Myocyte (in vitro differentiated cells): ENCODE measurements at places on chromosomes 5 and 9. TPM values are rescaled to one million over a fixed set of nuclear protein-coding genes. Genes with fewer than 3 reads are reported as not detected.

DNA sequence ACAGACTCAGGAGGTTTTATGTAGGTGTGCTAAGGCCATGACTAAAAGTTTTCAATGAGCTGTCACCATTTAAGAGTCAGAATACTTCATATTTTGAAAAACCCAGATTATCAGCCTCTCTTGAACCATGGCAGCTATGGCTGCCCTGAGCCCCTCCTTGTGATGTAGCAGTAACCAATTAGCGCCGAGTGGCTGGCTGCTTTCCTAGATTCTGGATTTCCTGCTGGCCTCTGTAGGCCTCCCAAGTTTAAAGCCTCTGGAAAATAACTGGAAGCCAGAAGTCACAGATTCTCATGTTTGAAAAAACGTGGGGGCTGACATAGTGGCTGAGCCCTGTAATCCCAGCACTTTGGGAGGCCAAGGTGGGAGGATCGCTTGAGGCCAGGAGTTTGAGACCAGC is 25.5 kb downstream of the DAB2IP start:
- no peak for DNase-seq

GRCh38 chr9:129270903-129271431 is 92.9 kb upstream of the IER5L start:
- peak; percentile 86 for DNase-seq

DNA sequence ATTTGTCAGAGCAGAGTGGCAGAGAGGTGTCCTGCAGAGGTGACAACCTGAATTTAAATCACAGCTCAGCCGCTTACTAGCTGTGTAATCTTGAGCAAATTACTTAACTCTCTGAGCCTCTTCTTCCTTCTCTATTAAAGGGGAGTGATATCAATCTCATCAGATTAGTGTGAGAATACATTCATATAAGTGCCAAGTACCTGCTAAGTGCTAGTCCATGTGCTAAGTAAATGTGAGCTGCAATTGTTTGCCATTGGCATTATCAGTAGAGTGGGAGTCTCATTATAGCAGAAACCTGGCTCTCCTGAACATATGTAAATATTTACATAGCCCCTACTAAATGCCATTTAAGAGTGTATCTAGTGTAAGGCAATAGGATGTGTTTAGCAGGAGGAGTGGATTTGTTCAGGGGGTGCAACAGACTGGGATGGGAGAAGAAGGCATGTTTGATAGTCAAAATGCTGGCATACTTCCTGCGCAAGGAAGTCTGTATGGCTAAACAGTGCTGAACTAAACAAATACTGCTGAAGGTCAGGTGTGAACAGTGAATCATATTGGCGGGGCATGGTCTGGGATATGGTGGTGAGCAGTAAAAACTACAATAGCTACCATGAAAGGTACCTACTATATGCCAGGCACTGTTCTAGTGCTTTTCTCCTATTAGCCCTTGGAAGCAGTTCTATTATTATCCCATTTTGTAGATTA is 74.5 kb downstream of the F2RL2 start:
- no peak for DNase-seq

- DNase-seq = peak; percentile 29
Observed at GRCh38 chr5:100762108-100762507, 141.0 kb downstream of the ST8SIA4 start.

DNA sequence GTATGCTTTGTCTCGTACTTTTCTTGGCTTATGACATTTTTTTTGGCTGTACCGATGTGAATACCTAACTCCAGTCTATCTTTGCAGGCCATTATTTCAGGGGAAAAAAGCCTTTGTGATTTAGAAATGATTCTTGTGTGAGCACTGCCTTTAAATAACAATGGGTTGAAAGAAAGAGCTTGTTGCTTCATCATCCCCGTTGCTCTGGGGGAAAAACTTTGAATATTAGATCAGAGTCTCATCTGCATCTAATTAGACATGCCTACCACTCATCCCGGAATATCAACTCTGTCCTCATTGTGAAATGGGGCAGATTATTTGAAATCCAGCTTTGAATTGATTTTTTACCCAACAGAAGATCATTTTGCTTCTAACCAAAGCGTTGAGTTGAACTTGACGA is 13.5 kb downstream of the CXCL14 start:
- DNase-seq = no peak

DNA sequence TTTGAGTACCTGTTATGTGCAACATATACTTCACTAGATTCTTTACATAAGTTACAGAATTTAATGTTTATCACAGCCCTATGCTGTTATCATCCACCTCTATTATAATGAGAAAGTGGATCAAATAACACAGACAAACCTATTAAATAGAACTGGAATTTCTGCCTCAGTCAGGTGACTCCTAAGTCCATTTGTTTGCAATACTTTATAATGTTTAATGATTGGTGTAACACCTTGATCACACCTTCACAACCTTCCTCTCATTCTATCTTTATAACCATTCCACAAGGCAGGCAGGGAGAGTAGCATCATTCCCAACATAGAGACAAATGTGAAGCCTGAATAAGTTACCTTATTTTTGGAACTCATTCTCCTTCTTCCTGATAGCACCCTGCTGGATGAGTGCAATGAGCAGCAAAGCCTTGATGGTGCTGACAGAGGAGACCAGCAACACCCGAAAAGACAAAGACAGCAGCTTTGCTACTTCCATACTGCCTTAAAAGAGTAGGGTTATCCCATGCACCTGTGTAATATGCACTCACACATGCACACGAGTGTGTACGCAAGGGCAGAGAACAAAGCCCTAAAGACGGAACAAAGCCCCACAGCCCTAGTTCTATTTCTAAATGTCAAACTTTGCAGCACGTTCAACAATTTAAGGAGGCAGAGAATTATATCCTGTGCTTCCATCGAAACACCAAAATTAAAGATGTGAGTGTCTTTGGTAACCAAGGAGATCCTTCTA is 30.5 kb downstream of the SERINC5 start:
- DNase-seq = no peak

DNA sequence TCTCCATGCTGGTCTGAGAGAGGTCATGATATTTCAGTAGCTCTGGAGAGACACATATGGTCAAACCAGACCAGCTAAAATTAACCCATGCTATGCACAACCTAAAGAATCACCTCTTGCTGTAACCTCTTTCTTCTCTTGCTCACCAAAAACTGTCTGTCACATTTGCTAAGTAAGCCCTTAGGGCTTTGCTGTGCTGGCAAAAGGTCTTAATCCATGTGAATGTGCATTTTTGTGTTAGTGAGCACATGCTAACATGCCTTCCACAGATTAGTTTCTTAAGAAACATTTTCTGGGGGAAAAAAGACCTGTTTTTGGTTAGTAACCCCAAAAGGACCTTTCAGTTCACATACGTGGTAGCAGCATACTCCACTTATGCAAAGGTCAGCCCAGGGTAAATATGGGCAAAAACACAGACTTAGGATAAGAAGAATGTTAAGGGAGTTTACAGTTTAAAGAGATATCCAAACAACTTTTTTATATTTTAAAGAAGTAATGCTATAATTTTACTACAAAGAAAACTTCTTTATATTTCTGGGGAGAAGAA is 124.2 kb upstream of the CCDC152 start:
- DNase-seq = no peak

- no peak for DNase-seq
Observed at GRCh38 chr5:129135633-129136032, 41.1 kb downstream of the ISOC1 start.

- no peak for DNase-seq
Observed at GRCh38 chr9:13962006-13962405, 351.9 kb downstream of the NFIB start.

DNA sequence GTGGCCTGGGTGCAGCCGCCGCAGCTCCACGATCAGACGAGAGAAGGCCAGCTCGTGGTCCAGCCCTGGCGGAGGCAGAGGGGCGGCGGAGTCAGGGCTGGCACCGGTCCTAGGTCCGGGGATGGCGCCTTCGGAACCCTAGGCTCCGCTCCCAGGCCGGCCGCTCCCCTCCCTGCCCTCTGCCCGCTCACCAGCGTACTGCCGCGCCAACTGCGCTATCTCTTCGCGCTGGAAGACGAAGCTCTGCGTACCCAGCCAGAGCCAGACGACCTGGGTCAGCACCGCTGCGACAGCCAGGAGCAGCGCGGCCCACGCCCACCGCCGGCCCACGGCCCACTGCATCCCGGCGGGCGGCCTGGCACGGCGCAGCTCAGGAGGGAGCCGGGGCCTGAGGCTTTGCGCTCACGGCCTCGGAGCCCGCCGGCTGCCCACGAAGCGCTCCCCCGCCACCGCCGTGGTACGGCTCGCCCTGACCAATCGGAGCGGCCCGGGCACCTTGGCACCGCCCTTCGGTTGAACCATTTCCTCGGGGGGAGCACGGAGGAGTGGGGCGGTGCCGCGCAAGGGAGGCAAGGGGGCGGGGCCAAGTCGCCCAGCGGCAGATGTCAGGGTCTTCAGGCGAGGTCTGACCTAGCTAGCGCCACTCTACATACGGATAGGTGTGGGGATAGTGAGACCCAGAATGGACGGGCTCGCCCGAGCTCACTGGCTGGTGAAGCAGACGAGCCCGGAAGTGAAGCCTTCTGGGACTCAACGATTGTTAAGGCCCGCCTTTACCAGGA is at the start of gene SIGMAR1:
Gene SIGMAR1, minus strand, starts transcription at position 432 of the 782 bp plus-strand sequence. Its CDS starts 90 bp downstream, at position 342.
- peak; percentile 96 for DNase-seq

DNA sequence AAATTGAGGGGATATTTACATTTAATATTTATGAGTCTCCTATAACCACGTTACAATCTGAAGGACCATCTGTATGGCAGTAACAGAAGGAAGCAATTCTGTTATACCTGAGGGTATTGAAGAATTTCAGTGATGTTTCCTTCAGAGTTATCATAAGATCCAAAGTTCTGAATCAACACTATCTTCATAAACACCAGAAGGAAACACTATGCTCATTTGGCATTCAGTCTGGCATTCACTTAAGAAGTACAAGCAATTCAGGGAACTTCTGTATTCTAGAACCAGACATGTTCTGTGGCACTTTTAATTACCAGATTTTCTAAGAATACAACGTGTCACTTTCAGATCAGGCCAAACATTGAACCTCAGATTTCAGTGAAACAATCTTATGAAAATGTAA is 9.6 kb downstream of the DAB2 start:
- no peak for DNase-seq

- no peak for DNase-seq
Observed at GRCh38 chr5:102582696-102583095, 83.9 kb upstream of the SLCO6A1 start.

- no peak for DNase-seq
Observed at GRCh38 chr5:177328545-177329231, 17.0 kb upstream of the MXD3 start.

GRCh38 chr9:114216976-114217375 is 61.6 kb downstream of the COL27A1 start:
- no peak for DNase-seq

DNA sequence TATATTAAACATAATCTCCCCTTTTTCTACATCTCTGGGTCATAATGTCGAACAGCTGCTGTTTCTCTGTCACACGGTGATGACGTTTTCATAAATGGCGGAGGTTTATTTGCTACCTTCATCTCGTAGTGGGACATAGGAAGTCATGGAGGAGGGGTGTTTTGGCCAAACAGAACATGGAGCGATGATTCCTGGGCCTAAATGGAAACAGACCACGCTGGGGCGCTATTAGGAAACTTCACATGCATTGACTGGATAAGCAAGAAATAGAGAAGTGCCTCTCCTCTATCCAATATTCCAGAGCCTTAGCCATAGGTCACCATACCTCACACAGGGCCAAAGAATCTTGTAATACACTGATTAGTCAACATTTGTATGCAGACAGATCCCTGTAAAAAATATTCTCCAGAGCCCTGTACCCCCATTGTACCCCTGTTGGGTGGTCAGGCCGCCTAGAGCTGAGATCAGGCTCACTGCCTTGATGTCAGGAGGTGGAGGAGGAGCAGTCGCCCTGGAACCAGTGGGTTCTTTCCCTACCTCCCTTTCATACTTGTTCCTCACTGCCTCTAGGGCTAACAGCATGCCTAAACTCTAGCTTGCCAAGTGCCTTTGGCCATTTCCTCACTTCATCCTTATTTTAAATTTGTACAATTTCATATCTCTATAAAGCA is 77.8 kb upstream of the SPIN1 start:
- DNase-seq = no peak

DNA sequence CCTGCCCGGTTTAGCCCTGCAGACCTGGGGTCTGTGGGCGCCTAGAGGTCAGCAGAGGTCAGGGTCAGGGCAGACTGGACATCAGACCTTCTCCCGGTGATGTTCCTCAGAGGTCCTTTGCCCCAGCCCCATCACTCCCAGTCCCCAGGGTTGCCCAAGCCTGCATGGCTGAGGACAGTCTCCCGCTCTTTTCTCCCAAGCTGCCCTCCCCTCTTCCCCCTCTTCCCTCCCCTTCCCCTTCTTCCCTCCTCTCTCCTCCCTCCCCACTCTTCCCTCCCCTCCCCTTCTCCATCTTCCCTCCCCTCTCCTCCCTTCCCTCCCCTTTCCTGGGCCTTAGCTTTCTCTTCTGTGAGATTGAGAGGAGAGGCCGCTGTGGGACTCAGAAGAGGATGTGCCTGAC is 10.4 kb downstream of the LHX3 start:
- DNase-seq = no peak

- DNase-seq = no peak
Observed at GRCh38 chr5:171848486-171848885, 62.9 kb downstream of the SMIM23 start.

- no peak for DNase-seq
Observed at GRCh38 chr9:68781928-68782327, 76.9 kb downstream of the PIP5K1B start.

DNA sequence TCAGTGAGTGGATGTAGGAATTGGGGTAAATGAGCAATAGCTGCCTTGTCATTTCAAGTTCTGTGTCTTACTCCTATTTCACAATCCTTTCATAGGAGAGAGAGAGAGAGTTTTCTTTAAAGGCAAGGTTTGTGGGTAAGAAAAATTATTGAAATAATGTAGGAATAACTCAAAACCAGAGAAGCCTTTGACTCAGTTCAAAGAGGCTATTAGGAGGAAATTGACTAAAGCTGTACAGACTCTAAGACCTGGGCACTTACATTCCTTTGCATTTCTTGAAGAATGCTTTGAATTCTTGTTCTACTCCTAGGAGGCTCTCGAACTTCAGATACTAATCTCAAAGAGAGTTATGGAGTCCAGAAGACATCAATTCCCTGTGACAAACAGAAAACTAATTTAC is 257.1 kb downstream of the FBXL7 start:
- peak; percentile 5 for DNase-seq

TMEFF1 gene
- total RNA-seq = 5.6 and 8.0 TPM in 2 replicates

TNC gene
- 2.0 and 6.0 TPM in 2 replicates for total RNA-seq

ROPN1L gene
- 0.68 and 0.94 TPM in 2 replicates for total RNA-seq

PLPP1 gene
- total RNA-seq = 94.7 and 154 TPM in 2 replicates

ARHGEF39 gene
- total RNA-seq = not detected in 2 replicates

SMIM27 gene
- total RNA-seq = 6.2 and 6.5 TPM in 2 replicates

CYLC2 gene
- total RNA-seq = not detected in 2 replicates

MAPKAP1 gene
- total RNA-seq = 109 and 116 TPM in 2 replicates

GARIN3 gene
- not detected in 2 replicates for total RNA-seq

SARDH gene
- total RNA-seq = 55.6 and 70.3 TPM in 2 replicates
